ENCODE measurements at places on chromosomes 1 and 21.

DNA sequence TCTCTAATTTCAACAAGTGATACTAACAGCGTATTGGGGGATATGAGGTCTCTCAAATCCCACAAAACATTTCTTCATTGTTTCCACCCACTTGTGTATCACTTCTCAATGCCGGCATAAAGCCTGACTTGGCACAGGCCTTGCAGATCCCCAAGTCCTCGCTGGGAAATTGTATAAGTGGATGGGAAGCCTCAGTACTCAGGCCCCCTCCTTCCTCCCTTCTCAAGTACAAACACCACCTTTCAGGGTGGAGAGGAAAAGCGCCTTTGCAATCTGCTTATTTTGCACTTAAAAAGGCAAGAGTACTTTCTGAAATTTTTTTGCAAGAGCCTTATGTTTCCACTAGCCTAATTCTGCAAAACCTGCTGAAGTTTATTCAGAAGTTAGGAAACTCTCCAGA is 25.8 kb upstream of the KLHDC8A start:
- no peak for DNase-seq

GRCh38 chr1:25198663-25199252 is 33.5 kb downstream of the SYF2 start:
- no peak for DNase-seq

GRCh38 chr1:248793592-248793991 is 32.1 kb downstream of the SH3BP5L start:
- DNase-seq = no peak

DNA sequence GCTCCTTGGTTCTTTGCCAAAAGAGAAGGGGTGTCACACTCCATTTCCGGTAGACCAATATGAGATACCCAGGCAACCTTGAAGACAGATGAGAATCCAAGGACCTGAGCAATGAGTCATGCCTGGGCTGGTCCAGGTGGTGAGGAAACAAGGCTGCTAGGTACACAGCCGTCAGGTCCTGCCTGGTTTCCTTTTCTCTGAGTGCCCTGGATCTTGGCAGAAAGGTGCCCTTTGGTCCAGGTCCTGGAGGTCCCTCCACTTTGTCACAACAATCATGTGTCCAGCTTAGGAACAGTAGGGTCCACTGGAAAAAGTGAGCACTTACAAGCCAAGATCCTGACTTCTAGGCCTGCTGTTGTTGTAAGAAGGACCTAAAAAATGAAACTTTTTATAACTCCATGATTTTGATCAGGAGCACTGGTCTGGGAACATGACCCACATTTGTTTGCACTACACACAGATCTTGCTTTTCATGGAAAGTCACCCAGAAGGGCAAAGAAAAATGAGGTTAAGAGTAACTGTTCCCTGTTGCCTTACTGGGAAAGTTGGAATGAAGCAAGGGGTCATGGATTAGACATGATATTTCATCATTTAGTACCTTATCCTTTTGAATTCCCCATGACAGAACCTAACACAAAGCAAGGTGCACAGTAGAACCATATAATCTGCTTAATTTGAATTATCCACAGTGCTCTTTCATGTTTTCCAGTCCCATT is 94.7 kb downstream of the PAPPA2 start:
- DNase-seq = no peak

DNA sequence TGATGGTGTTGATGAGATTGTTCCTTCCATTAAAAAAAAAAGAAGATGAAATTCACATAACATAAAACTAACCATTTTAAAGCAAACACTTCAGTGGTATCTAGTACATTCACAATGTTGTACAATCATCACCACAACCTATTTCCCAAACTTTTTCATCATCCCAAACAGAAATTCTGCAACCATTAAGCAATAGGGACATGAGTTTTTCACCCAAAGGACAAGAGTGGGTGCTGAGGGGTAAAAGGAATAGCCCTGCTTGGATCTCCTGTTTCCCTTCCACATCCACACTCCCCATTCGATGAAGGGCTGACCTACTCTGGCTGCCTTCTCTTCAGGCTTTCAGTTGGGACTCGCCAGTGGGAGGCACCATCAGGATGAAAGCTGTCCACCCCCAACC is 59.3 kb downstream of the SLC9A1 start:
- no peak for DNase-seq

GRCh38 chr1:181149326-181150125 is 61.0 kb downstream of the IER5 start:
- DNase-seq = no peak

DNA sequence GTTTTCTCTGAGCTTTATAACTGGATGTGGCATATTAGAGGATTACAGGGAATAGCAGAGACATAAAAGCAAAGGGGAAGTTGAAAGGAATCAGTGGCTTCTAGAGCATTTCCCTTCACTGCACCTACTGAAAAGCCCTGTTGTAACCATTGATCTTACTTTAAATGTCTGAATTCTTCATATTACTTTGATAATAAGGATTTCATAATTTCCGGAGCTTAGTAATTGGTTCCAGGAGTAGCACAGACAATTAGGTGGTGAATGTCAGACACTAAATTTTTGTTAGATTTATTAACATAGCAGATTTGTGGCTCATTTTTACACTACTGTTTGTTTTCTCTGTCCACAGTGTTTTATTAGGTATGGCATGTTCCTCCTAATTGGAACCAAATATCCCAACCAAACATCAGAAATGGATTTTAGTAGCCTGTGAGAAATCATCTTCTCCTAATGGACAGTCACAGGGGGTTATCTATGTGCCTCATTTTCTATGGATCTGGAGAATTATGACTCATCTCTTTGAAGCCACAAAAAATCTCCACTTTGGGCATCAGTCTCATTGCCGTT is 100.5 kb downstream of the GIPC2 start:
- no peak for DNase-seq
